Neural progenitor cell (in vitro differentiated cells): ENCODE measurements at places on chromosomes 6 and 20. TPM values are rescaled to one million over a fixed set of nuclear protein-coding genes. Genes with fewer than 3 reads are reported as not detected.

- DNase-seq = no peak
These were observed 46.8 kb downstream of the C6orf15 start for GRCh38 chr6:31065556-31065955.

The ADGRF5 gene
- not detected in 2 replicates for total RNA-seq

DNA sequence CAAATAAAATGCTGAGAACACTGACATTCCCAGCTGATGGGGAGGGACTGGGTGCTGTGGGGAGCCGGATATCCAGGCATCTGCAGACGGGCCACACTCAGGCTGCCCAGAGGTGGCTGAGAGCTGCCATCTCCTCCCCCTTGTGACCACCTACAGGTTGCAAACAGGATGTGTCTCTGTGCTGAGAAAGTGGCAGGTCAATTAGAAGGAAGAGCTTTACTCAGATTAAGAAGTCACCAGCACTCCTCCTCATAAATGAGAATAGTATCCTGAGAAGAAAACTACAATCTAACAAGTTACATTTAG, 63.0 kb downstream of the HUS1B start:
- DNase-seq = peak; percentile 38

- DNase-seq = peak; percentile 95
These were observed 25.7 kb upstream of the BTBD3 start for GRCh38 chr20:11891776-11892545.
